NCI-H1436 treated with DMSO at 0.1 percent for 48 hours (cell line): ENCODE measurements at places on chromosomes 12 and 14.

GRCh38 chr14:68894123-68894522, 85.0 kb downstream of the ACTN1 start:
- DNase-seq = no peak

GRCh38 chr12:54641554-54641953, 6.6 kb downstream of the DCD start:
- no peak for DNase-seq

DNA sequence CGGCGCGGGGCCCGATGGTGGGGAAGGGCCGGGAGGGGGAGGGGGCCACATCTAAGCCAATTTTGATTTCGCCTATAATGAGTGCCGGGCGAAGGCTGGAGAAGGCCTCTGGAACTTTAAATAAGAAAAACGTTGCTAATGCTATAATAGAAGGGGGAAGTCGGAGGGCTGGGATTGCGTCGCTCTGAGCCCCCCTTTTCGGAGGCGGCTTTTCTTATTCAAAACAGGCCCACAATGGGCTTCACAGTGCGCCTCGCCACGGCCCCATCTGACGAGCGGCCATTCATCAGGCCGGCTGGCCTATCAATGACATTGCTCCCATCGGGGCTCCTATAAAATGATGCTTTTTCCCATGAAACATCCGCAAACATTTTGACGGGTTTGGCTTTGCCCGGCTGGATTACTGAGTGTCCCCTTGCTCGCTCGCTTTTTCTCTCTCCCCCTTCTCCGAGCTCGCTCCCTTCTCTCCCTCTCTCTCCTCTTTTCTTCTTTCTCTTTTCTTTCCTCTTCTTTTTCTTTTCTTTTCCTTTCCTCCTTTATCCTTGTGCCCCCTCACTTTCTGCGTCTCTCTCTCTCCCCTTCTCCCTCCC, at the start of gene RFX4:
Gene RFX4 (plus strand): TSS at position 364 of the 590 bp plus-strand sequence. CDS start 317 bp downstream, outside the sequence.
- DNase-seq = no peak

- no peak for DNase-seq
Observed at GRCh38 chr14:89586258-89587135, 169.5 kb upstream of the FOXN3 start.

DNA sequence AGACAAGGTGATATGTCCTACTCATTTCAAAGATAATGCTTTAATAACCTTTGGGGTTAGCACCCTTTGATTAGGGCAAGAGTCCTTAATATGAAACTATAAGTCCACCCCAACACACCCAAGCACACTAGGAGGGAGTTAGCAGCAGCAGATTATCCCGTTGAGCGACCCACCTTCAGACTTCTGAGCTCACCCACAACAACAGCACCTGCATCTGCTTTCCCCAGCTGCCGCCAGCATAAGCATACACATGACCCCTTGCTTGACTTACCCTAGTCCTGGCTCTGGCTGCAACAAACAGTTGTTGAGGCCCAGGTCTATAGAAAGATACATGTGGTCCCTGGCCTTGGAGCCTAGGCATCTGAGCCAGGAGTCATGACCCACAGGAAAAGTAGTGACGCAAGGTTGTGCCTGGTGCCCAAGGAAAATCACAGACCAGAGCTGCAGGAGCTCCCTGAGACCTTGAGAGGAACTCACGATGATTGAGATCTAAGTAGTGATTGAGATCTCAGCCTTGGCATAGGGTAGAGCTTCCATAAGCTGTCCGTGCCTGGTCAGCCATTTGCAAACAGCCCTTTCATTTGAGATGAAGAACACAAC, 19.0 kb downstream of the ZDHHC22 start:
- DNase-seq = no peak

GRCh38 chr12:87217491-87217890, 811.7 kb downstream of the C12orf50 start:
- DNase-seq = no peak

GRCh38 chr14:68141281-68142088, 321.9 kb downstream of the RAD51B start:
- no peak for DNase-seq

- no peak for DNase-seq
Observed at GRCh38 chr12:86744547-86745212, 488.5 kb upstream of the MGAT4C start.

- no peak for DNase-seq
Observed at GRCh38 chr12:80118565-80119324, 19.4 kb downstream of the OTOGL start.

DNA sequence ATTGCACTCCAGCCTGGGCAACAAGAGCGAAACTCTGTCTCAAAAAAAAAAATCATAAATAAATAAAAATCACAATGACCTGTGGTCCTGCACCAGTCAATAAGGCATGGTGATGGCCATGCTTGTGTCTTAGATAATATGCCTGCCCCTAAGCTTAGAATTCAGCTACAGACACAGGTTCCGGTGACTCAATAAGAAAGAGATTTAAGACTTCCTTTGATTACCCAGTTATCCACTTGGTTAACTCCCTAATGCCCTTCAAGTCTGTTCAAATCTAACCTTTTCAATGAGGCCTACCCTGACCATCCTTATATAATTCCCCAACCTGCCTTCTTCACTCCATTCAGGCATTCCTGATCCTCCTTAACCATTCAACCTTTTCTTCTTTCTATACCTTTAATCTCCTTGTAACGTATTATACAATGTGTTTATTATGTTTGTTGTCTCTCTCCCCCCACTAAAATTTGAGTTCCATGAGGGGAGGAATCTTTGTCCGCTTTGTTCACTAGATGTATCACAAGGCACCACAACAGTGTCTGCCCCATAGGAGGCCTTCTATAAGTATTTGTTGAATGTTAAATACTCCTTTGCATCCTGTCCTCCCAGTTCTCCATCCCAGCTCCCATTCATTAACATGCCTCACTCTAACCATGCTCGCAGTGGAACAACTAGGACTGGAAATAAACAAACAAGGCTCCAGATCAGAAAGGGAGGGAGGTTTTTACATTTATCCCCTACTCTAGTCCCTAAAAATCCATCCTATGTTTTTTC, 8.9 kb downstream of the MAP4K5 start:
- no peak for DNase-seq

GRCh38 chr12:50123203-50123602, 11.2 kb downstream of the COX14 start:
- no peak for DNase-seq

DNA sequence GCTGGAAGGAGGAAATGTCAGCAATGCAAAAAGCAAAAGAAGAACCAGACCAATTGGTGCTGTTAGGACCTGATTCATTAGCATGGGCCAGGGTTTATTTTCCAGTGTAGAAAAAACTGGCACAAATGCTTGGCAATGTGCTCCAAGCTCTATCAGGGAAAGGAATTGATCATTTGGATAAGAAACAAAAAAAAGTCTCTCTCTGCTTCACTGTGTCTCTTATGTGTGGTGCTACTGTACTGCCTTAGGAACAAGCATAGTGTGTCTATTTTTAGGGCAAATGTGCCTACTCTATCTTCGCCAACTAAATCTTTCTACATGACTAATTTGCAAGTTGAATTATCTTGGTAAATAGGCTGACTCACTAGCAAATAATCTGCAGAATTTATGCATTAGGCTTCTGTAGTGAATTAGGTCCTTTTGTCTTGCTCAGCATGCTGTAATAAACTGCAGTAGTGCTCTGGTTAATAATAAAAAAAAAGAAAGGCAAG, 236.7 kb downstream of the MDGA2 start:
- no peak for DNase-seq

GRCh38 chr12:53346491-53346890, 10.3 kb upstream of the SP7 start:
- DNase-seq = no peak

DNA sequence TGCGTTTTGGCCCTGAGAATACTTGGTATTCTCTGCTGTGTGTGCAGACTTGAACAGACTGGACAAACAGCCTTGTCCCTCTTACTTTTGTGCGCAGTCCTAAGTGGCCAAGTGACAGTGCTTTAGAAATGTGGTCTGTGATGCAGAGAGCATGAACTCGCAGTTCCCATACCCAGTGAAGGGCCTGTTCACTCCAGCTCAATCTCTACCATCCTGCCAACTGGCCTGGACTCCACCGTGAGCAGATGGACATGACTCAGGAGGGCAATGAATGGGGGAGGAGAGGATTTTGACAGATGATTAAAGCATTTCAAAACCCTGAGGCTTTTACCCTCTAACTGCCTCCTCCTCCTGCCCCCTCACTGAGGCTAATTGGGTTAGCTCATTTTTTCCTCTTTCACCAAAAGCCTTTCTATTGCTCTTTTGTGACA, 62.5 kb upstream of the PYGL start:
- no peak for DNase-seq

GRCh38 chr14:70714055-70714550, 72.4 kb downstream of the TTC9 start:
- no peak for DNase-seq

GRCh38 chr14:100406505-100407131, 83.5 kb downstream of the SLC25A47 start:
- no peak for DNase-seq

DNA sequence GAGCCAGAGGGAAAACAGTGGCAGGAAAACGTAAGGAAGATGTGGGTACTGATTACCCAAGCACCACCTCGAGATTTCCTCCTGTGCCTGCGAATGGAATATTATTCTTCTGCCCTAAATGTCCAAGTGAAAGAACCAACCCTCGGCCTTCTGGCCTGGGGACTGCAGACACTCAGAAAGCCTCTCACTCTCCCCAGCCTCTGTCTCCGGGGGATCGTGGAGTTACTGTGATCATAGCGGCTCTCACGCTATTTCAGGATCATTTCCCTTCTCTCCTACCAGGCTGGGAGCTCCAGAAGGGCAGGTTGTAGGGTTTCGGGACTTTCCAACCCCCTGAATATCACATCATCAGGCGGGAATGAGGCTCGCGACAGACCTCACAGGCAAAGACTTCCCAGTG, 68.9 kb downstream of the KDM2B start:
- no peak for DNase-seq

- no peak for DNase-seq
Observed at GRCh38 chr14:69261761-69262331, 1.9 kb downstream of the GALNT16 start.

DNA sequence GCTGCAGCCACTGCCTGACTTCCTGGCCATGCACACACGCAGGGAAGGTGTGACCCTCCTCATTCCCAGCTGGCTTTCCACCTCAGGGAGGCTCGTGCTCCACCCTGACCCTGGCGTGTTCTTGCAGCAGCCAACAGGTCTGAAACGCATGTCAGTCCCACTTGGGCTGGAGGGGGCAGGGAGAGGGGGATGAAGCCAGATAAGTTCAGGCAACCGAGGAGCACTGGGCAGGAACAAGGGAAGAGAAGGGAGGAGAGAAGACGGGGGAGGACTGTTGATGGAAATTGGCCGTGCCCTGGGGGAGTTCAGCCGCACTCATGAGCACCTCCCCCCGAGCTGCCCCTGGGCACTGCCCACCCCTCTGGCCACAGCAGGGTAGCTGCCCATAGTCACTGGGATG, 182.4 kb upstream of the PRMT8 start:
- no peak for DNase-seq

DNA sequence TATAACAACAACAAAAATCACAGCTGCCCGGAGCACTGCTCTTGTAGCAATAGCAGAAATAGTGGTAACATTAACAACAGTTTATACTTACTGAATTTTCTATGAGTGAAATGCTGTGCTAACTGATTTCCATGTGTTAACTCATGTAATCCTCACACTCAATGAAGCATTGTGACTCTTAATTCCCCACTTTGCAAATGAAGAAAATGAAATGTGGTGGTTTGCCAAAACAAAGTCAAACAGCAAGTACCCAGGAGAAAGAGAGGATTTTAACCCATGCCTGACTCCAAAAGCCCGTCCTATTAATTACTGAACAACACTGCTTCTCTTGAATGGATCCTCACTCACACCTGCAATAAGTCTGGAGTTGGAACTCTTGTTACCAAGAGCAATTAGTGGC, 123.5 kb downstream of the MED13L start:
- DNase-seq = no peak

DNA sequence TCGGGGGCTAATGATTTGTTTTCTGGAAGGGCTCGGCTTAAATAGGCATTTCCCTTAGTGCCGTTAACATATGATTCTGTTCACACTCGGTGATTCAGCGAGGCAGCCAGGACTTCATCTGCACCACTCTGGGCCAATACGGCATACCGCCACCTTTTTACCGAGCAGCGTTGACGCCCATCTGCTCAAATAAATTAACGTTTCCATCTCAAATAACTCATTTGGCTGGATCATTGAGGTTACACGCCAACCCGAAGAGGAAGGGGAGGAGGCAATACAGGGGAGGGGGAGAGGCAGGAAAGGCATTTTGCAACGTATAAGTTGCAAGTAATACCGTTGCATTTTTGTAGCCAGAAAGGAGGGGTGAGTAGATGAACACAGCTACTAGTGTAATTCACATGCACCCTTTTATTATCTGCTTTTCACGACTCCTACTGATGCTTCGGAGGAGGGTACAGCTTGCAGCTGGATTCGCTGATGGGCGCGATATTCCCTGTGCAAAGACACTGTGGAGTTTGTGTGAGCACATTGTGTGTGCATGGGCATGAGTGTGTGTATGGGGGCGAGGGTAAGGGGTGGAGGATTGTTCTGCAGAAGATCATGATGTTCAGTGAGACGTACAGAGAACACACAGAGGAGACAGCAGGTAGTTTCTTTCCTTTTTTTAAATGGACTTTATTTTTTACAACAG, 45.9 kb downstream of the MAP1LC3B2 start:
- DNase-seq = no peak

GRCh38 chr14:39576736-39577135, 144.5 kb upstream of the FBXO33 start:
- no peak for DNase-seq

DNA sequence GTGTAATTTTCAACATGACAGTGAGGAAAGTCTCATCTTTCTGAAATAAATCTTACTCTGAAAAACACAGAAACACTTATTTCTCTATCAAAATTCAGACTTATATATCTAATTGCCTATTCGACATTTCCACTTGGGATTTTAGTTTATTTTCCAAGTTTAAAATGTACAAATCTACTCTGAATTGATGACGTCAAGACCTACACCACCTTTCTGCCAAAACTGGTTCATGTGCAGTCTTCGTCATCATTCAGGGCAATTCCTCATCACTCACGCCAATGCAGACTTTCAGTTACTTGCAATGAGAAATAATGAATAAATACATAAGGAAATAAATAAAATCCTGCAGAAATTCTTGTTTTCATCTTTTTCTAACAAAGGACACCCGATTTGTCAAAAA, 843.8 kb downstream of the C12orf50 start:
- DNase-seq = no peak

DNA sequence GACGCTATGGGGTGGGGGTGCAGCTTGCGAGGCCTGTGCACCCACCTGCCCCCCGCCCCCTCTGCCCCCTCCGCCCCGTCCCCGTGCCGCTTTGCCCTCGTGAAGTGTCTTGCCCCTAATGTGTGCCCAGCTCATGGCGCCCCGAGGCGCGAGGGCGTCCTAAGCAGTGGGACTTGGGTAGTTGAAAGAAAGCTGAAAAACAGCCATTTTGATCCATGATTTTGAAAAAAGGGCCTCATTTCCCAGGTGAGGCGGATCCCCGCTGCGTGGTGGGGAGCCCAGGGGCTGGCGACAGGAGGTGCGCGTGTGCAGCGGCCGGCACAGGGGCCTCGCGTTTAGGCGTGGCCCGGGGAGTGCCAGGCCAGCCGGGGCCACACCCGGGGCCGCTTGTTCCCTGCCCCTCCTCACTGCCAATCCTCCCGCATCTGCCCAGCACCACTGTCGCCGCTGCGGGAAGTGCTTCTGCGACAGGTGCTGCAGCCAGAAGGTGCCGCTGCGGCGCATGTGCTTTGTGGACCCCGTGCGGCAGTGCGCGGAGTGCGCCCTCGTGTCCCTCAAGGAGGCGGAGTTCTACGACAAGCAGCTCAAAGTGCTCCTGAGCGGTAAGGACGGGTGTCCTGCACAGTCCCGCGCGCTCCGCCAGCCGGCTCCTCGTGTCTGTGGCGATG, 11.8 kb downstream of the ZFYVE21 start:
- DNase-seq = no peak
